ENCODE measurements at places on chromosomes 12 and 14.

- peak; percentile 18 for DNase-seq
Measured at GRCh38 chr12:6631549-6631961, 4.2 kb downstream of the LPAR5 start.

GRCh38 chr14:97920201-97920600 is 1123.0 kb downstream of the VRK1 start:
- no peak for DNase-seq

GRCh38 chr14:92684801-92685560 is 63.4 kb downstream of the LGMN start:
- peak; percentile 13 for DNase-seq

GRCh38 chr14:72525087-72525915 is 368.6 kb downstream of the DPF3 start:
- DNase-seq = no peak

Data from NCI-H69 (cell line).